ENCODE measurements at places on chromosomes 7 and 10.

- H3K36me3 ChIP-seq: no peaks in the 10 kb centered on the region
- no peak overlapping the region for H3K4me3 ChIP-seq
- no peaks in the 10 kb centered on the region for H3K4me1 ChIP-seq
- no peak for DNase-seq
These were observed 3.5 kb upstream of the SCRN1 start for GRCh38 chr7:29993140-29993539.

- H3K27me3 ChIP-seq: no peaks in the 10 kb centered on the region
- peak; percentile 48 for DNase-seq
- peak overlapping the region; percentile 26 for H3K27ac ChIP-seq
- no peaks in the 10 kb centered on the region for H3K36me3 ChIP-seq
These were observed 7.5 kb downstream of the DYNC2I1 start for GRCh38 chr7:158863611-158864506.

- no peaks in the 10 kb centered on the region for H3K27me3 ChIP-seq
- no peak overlapping the region for H3K27ac ChIP-seq
- no peak for DNase-seq
- H3K36me3 ChIP-seq: no peaks in the 10 kb centered on the region
- H3K4me3 ChIP-seq: no peak overlapping the region
These were observed 297.0 kb downstream of the TCF7L2 start for GRCh38 chr10:113247050-113247449.

DNA sequence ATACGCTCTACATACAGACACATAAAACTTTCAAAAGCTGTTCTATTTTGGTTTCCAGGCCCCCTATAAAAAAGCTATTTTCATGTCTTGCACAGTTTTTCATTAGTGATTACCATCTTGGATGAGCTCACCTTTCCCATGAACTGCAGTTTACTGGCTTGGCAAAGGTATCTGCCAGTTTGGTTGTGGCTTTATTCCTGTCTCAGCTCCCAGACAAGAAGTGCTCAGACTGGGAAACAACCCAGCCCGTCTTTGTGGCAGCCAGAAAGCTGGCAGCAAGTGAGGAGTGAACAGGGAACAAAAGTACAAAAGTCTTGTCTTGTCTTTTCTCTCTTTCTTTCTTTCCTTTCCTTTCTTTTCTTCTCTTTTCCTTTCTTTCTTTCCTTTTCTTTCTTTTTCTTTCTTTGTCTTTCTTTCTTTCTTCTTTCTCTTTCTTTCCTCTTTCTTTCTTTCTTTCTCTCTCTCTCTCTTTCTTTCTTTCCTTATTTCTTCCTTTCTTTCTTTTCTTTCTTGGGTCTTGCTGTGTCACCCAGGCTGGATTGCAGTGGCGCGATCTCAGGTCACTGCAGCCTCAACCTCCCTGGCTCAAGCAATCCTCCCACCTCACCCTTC is 138.8 kb downstream of the CFAP58 start:
- H3K4me3 ChIP-seq: no peak overlapping the region
- H3K27me3 ChIP-seq: no peaks in the 10 kb centered on the region
- no peaks in the 10 kb centered on the region for H3K36me3 ChIP-seq
- H3K4me1 ChIP-seq: no peaks in the 10 kb centered on the region
- H3K27ac ChIP-seq: no peak overlapping the region
